ENCODE measurements at places on chromosomes 2 and 18.

DNA sequence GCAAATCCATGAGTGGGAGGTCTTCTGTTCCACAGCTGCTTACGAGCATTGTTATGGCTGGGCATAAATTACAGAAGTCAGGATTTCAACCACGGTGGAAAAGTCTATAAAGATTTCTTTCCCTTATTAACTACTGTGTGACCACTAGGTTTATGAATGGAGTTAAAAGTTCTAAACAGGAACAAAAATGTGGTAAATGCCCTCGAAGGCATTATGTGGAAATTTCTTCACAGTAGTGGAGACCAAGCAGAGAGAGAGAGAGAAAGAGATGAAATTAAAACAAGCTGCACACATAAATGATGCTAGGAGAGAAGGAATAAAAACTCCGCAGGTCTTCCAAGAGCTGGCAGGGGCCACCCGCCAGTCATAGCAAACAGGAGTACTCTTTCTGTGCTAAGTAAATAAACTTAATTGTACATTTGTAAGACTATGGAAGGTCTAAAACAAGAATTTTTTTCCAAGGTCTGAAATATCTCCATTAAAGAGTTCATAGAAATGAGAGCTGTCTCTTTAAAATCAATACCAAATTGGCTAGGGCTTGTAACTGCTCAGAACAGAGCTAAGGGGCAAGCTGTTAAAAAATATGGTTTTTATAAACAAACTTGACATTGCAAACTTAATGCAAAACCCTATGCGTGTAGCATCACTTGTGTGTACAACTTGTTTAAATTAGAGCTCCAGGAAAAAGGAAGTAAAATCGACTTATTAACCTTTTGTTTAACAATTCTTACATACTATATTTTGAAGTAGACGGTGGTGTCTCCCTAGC, 438.2 kb downstream of the MEIS1 start:
- DNase-seq: no peak

- DNase-seq: no peak
These were observed 476.4 kb upstream of the CHST9 start for GRCh38 chr18:27661320-27662018.

DNA sequence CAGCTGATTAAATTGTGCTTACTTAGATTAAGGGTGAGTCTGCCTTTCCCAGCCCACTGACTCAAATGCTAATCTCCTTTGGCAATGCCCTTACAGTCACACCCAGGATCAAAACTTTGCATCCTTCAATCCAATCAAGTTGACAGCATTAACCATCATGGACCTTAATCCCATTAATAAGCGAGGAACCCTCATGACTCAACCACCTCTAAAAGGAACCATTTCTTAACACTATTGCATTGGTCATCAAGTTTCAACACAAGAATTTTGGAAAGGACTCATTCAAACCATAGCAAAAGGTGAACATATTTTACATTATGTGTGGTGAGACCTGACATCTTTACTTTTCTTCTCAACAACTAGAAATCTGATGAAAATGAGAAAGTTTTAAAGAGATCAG, 187.0 kb downstream of the OSR1 start:
- DNase-seq: no peak

- no peak for DNase-seq
These were observed 65.3 kb downstream of the TWIST2 start for GRCh38 chr2:238912916-238913875.

GRCh38 chr18:78159397-78159796, 820.2 kb upstream of the SALL3 start:
- DNase-seq: no peak

GRCh38 chr2:234300391-234300925, 196.4 kb downstream of the ARL4C start:
- no peak for DNase-seq

- no peak for DNase-seq
These were observed 19.4 kb downstream of the SERPINB13 start for GRCh38 chr18:63606526-63606925.

- DNase-seq: no peak
These were observed 136.7 kb downstream of the LAMA3 start for GRCh38 chr18:23825978-23826405.

GRCh38 chr18:10822456-10822855, 296.6 kb downstream of the NAPG start:
- DNase-seq: no peak

- DNase-seq: no peak
These were observed 266.8 kb upstream of the LYPD1 start for GRCh38 chr2:132936791-132937190.

DNA sequence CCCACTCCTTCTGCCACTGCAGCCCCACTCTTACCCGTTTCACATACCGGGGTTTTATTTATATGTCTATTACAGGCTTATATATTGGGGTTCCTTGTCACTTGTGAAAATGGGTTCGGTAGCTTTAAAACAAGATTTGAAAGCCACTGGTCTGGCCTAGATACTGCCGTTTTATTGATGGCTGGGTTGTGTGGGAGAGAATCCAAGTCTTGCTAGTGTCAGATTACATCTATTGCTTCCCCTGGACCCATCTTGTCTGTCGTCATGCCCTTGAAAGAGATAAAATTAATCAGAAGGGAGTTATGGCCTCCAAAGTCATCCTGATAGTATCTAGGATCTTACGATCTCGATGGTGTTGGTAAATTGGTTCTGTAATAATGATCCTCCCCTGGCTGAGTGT, 79.4 kb downstream of the EIPR1 start:
- DNase-seq: no peak

GRCh38 chr2:85886590-85886989, 2.2 kb downstream of the ST3GAL5 start:
- peak; percentile 23 for DNase-seq

- DNase-seq: no peak
These were observed 745 bp downstream of the MSH2 start for GRCh38 chr2:47403609-47404193.

- no peak for DNase-seq
These were observed 570.4 kb downstream of the CCDC85A start for GRCh38 chr2:56754066-56754615.

DNA sequence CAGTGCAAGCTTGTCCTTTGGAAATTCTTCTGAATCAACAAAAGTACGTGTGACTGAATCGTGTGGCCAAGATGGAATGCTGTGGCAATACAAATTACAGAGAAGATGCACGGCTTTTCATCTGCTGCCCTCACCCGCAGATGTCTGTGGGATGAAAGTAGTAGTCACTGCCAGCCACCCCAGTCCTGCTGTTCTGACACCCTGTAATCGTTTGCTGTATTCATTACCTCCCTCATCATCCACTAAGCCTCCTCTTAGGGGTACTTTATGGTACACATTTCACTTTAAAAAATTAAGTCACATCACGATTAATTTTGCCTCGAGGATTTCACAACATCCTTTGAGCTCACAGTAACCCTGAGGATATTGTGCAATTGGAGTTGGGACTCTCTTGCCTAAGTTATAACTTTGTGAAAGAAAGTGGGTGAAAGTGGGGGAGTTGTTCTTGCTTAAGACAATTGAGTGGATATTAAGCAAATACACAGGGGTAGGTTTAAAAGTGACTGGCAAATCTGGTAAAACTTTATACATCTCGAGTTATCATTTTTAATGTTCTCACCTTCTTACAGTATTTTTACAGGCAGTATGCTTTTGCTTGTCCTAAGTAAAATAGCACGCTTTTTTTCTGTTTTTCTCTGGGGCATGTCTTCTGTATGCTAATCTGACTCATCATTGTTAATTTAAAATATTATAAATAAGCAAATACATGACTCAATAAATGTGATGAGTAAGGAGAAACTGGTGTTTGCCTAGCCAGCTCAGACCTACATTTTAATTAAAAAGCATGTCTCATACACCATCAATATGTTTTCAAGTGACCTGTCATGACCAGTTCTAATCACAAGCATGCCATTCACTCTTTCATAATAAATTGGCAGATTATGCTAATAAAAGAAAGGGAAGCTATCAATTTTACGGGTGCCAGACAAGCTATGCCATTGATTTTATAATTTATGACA, 680.9 kb downstream of the IRS1 start:
- no peak for DNase-seq

DNA sequence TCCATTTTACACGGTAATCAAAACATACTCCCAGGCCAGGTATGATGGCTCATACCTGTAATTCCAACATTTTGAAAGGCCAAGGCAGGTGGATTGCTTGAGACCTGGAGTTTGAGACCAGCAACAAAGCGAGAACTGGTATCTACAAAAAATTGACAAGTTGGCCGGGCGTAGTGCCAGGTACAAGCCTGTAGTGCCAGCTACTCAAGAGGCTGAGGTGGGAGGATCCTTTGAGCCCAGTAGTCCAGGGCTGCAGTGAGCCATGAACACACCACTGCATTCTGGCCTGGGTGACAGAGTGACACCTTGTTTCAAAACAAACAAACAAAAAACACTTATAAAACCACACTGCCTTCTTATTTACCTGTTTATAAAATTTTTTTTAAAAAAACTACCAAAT, 80.8 kb downstream of the GAREM1 start:
- no peak for DNase-seq

DNA sequence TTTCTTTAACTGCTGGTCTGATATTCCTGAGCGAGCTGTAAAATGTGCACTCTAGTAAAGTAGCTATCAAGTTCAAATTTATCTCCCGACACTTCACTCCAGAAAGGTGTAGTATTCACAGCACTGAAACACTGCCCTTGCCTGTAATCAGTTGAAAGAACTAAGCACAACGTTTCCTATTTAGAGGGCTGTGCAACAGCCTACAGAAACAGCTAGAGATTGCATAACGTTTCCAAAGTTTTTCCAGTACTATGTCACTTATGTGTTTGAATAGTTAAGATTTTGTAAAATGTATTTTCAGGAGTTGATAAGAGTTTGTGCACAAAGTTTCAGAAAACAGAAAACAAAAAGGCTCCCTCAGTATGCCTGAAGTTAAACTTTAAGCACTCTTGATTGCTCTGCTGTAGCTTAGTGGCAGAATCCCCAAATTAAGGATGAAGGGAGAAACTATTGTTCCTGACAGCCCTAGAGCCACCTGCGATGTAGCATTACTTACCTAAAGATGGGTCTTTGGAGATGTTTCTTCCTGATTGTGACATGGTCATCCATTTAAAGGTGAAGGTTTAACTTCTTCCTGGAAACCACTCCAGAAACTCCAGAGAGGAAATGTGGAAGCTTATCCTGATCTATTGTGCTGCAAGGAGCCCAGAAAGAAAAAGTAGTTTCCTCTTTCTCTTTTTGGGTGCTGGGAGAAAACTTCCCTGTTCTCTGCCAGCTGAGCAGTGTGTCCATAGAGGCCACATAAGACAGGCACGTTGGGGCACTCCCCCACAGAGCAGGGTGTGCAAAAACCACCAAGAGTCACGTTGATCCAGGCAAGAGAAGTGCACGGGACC, 536 bp downstream of the PDE1A start:
- DNase-seq: no peak

GRCh38 chr2:130823886-130824491, 12.7 kb upstream of the ARHGEF4 start:
- DNase-seq: no peak

DNA sequence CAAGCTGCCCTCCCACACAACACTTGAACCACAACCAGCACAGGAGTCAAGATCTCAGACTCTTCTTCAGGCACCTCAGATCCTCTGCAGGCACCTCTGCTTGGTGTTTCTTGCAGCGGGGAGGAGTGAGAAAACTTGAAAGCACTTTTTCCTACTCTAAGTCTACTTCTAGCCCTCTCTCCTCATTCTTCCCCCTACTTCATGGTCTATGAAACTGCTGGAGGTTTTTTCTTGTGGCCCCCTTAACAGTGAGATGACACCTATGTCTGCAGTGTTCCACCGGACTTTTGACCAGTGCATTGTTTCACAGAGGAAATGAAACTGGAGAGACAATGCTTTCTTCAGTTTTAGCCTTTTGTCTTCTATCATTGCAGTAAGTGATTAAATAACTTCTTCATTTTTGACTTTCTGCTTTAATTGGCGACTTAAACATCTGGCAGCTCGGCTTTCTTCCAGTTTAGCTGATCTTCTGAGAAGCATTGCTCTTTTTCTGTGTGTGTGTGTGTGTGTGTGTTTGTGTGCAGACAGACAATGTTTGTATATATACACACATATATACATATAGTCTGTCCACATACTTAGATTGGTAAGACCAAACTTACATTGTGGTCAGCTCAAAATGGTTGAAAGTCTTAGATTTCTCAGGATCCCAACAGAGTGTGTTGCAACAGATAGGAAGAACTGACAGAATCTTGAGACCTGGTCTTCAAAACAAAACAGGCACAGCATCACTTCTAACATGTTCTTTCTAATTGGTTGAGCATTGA, 1474.0 kb upstream of the TMEFF2 start:
- no peak for DNase-seq

- DNase-seq: no peak
These were observed 7.8 kb downstream of the FAM117B start for GRCh38 chr2:202642567-202642966.

GRCh38 chr2:120887320-120887697, 151.6 kb downstream of the GLI2 start:
- DNase-seq: no peak

DNA sequence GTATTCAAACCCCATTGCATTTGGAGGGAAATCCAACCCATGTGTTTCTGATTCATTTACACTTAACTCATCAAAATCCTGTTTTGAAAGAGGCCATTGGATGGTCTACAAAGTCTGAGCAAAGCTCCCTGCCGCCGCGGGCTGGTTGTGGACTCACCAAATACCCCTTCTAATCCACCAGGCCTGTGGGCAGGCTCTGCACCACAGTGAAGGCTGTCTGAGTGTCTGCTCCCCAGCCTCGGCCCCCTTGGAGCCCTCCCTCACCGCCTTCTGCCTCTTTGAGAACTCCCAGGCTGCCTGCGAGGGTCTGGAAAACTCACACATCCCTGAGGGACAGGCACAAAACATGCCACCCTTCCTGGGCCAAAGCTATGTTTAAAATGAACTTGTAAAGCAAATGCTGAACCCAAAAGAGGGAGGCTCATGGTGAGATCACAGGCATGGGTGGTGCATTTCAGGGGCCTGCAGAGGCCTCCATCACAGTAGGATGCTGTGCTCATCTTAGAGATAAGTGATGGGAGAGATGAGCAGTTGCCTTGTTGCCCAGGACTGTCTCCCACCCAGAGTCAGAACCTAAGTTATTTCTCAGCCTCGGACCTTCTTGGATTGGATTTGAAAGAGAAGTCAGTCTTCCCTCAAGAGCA, 225.0 kb downstream of the CYP26B1 start:
- DNase-seq: no peak

GRCh38 chr2:146229508-146230155, 1615.2 kb upstream of the ACVR2A start:
- no peak for DNase-seq

- no peak for DNase-seq
These were observed 89.1 kb downstream of the HS1BP3 start for GRCh38 chr2:20561637-20562454.

- no peak for DNase-seq
These were observed 360.5 kb downstream of the SOX11 start for GRCh38 chr2:6052649-6053048.

- no peak for DNase-seq
These were observed 47.3 kb upstream of the C1D start for GRCh38 chr2:68110102-68110501.

DNA sequence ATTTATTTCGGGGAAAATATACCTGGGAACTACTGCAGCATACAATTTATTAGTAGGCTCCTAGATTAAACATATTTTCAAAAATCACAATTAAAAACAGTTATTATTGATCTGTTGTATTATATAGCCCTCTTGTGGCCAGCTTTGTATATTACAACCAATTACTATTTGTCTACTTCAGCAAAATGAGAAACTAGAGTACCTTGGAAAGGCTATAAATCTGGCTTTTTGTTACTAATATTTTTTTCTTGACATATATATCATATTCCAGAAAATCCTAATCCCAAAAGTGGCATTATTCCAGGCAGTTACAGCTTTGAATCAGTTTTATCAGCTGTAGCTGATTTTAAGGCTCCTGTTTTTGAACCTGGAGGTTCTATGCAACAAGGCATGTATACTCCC, 101.2 kb downstream of the UBR3 start:
- DNase-seq: no peak

GRCh38 chr2:172858473-172858745, 122.8 kb downstream of the RAPGEF4 start:
- DNase-seq: no peak
